ENCODE measurements at places on chromosomes 16 and 17.

DNA sequence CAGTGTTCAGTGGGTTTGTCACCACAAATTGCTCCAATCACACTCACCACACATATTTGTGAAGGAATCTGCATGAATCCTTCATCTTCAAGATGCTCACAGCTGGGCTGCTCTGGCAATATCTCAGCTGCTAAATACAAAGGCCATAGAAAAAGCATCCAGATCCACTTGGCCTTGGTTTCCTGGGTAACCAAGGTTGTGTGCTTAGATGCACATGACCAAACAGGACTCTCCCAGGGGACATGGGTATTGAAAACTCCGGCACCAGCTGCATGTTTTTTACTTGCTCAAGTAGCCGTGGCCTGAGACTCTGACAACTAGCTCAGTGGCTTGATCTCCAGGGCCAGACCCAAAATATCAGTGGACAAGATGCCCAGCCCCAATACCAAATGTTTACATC is 131.3 kb downstream of the CBLN1 start:
- no peak for DNase-seq

DNA sequence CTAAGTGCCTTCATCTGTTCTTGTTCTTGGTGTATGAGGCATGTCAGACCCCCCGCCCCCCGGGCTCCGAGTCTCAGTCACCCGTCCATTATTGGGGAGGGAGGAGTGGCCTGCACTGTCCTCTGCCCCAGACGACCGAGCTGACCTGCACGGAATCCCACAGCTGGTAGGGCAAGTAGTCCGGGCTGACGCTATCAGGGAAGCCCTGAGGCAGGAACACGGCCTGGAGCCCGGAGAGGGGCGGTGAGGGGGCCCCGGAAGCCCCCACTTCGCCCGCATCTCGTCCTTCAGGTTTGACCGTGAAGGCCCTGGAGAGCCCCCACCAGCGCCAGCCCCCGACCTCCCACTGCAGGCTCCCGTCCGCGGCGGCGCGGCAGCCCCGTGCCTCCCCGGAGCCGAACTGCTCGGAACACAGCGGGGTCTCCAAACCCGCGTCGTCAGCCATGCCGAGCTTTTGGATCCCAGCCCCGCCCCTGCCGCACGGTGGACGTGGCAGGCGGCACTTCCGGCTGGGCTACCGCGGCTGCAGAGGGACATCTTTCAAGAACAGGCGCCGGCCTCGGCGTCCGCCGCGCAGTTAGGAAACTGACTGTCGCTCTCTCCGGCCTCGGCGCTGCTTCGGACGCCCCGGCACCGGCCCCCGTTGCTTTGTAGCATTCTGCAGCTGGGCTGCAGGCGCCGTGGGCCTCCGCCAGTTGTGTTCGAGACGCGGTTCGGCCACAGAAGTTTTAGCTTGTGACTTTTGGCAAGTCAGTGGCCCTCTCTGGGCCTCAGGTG is at the start of gene RUSF1:
RUSF1 (minus strand) TSS at position 463 of the 777 bp plus-strand sequence; CDS start at position 445, 18 bp downstream.
- peak; percentile 76 for DNase-seq

- DNase-seq, result no peak
These were observed 9.5 kb upstream of the BIRC5 start for GRCh38 chr17:78204387-78205123.

DNA sequence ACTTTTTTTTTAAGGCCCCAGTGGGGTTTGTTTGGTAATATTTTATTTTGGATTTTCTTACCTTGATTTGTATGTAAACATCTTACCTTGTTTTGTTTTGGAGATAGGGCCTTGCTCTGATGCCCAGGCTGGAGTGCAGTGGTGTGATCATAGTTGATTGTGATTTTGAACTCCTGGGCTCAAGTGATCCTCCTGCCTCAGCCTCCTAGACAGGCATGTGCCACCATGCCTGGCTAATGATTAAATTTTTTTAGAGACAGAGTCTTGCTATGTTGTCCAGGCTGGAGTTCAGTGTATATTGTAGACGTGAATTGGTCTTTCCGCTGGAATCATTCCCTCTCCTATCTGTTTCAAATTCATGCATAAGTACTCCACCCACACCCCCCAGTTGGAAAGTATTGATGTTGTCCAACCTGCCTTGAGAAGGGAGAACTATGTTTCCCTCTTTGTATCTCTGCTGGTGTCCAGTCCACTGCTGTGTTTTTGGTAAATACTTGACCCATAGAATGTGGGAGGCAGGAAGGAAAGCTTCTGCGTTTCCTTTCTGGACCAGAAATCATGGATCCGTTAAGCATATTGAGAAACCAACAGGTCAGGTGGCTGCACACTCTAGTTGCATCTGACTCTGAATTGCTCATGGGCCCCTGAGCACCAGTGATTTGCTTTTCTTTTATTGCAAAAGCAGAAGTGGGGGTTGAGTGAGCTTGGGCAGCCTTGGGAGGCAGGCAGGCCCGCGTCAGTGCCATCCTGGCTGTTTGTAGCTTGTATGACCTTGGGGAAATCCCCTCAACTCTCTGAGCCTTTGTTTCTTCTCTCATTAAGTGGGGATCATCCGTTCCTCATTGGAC is 25.0 kb downstream of the RMI2 start:
- peak; percentile 90 for DNase-seq

GRCh38 chr16:17205279-17206211 is 265.2 kb downstream of the XYLT1 start:
- no peak for DNase-seq

- no peak for DNase-seq
These were observed 92.4 kb upstream of the CDC42EP4 start for GRCh38 chr17:73404246-73404645.

DNA sequence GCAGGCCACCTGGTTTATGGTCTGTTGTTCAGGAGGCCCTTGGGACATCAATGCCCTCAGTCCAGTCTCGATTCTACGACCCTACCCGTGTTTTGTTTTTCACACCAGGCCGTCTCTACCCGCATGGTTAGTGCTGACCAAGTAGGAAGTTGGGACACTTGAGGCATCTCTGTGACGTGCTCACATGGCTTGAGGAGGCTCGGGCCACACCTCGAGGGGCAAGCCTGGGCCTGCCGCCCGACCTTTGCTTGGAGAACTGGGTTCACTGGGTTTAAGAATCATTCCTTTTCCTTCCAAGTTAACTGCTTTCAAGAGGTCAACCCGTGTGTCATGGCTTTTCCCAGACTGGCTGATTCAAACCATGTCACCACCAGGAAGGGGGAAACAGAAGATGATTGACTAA is 86.8 kb downstream of the CMIP start:
- no peak for DNase-seq

GRCh38 chr16:3358871-3359270 is 3.2 kb downstream of the OR2C1 start:
- DNase-seq, result no peak

GRCh38 chr16:85429776-85430522 is 183.2 kb upstream of the GSE1 start:
- DNase-seq, result no peak

GRCh38 chr17:7041607-7042500 is 2.0 kb downstream of the SLC16A11 start:
- DNase-seq, result no peak

DNA sequence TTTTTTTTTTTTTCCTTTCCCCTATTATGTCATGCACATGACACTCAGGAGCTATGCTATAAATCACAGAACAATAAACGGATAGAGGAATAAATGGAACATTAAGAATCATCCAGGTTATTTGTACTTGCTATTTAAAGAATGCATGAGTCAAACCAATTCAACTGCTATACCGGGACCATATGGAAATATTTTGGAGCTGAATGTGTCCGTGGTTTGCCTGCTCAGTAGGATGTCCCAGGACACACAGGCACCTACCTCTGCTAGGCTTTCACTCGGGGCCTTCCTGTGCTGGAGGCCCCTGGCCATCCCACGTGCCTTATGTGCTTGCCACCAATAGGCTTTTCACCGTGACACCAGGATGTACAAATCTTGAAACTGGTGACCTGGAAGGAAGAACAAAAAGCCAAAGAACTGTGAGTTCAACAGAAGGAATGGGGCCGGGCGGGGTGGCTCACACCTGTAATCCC is 15.3 kb upstream of the SEC14L1 start:
- DNase-seq, result no peak

GRCh38 chr16:73151225-73151624 is 103.3 kb upstream of the ZFHX3 start:
- DNase-seq, result no peak

DNA sequence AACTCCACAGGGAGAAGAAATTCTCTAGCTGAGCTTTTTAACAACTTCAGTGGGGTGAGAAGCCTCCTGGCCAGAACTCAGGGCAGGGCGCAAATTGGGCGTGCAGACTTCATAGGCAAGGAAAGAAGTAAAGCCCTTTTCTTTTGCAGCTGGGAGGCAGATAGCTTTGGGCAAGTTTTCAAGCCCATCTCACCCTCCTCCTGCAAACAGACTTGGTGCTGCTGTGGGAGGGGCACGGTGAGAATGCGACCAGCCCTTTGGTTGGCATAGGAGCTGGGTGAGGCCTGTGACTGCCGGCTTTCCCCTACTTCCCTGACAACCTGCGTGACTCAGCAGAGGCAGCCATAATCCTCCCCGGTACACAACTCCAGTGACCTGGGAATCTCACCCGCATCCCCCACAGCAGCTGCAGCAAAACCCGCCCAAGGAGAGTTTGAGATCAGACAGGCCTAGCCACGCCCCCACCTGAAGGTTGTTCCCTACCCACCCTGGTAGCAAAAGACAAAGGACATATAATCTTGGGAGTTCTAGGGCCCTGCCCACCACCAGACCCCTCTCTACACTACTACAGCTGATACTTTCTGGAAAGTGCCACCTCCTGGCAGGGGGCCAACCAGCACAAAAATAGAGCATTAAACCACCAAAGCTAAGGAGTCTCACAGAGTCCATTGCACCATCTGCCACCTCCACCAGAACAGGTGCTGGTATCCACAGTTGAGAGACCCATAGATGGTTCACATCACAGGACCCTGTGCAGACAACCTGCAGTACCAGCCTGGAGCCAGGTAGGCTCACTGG is 195.5 kb upstream of the CCL2 start:
- DNase-seq, result no peak

DNA sequence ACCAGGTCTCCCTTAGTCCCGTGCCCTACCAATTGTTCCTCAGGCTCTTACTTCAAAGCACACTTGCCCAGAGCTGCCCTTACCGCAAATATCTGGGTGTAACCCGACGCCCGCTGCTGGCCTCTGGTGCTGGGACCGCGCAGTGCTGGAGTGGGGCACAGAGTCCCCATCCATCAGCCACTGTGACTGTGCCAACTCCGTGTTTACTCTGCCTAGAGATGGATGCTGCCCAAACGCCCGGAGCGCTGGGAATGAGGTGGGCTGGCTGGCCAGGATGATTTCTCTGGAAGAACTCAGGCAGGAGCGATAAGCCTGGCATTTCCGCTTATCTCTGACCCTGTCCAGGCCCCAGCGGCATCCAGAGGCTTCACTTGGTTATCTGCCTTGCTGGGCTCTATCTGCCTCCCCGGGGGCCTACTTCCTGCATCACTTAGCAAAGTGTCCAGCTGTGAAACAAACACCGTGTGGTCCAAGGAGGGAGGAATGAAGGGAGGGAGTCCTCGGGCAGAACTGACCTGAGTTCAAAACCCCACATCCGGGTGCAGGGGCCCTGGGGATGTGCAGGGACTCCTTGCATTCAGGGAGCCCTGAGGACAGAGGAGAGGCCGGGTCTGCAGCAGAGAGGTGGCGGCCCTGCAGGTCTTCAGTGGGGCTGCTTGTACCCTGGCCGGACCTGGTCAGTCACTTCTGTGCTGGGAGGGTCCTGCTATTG is 9.4 kb upstream of the MYLK3 start:
- no peak for DNase-seq

GRCh38 chr17:38444151-38444550 is 15.9 kb downstream of the ARHGAP23 start:
- DNase-seq, result peak; percentile 23

- no peak for DNase-seq
These were observed 20.4 kb downstream of the DNAH17 start for GRCh38 chr17:78556812-78557211.

DNA sequence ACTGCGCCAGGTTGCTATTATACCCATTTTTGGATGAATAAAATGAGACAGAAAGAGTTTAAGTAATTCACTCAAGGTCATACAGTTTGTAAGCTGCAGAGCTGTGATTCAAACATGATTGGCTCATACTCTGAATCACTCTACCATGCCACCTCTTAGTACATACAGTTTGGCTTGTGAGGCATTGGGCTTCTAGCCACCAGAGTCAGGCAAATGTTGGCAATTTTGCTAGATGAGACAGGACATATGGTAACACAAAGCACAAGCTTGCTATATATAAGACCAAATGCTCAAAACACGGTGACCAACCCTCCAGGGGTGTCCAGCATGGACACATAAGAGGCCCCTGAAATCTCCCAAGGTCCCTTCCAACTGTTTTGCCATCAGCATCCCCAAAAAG is 236.0 kb upstream of the IRX5 start:
- no peak for DNase-seq

- DNase-seq, result no peak
These were observed 1.7 kb upstream of the DPH1 start for GRCh38 chr17:2028234-2028614.

DNA sequence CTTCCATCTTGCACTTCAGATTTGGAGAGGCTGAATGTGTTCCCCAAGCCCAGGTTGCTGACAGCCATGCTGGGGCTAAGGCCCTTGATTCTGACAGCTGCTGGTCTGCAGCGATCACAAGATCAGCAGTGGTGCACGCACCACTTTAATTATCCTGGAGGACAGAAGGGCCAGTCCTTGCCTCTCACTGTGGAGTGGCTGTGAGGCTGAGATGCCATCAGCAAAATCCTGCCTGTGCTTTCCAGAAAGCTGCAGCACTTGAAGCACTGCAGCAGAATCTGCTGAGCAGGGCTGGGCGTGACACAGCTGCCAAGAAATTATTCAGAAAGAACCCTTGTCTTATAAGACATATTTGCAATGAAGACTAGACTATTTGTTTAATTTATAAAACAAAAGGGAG is 37.1 kb downstream of the NUP93 start:
- DNase-seq, result no peak

- peak; percentile 43 for DNase-seq
These were observed 19.7 kb upstream of the LRRC37A3 start for GRCh38 chr17:64938925-64939474.

GRCh38 chr16:5108505-5109158 is 11.0 kb upstream of the EEF2KMT start:
- DNase-seq, result no peak

GRCh38 chr16:35386619-35387018 is 1927.2 kb downstream of the TP53TG3F start:
- no peak for DNase-seq

DNA sequence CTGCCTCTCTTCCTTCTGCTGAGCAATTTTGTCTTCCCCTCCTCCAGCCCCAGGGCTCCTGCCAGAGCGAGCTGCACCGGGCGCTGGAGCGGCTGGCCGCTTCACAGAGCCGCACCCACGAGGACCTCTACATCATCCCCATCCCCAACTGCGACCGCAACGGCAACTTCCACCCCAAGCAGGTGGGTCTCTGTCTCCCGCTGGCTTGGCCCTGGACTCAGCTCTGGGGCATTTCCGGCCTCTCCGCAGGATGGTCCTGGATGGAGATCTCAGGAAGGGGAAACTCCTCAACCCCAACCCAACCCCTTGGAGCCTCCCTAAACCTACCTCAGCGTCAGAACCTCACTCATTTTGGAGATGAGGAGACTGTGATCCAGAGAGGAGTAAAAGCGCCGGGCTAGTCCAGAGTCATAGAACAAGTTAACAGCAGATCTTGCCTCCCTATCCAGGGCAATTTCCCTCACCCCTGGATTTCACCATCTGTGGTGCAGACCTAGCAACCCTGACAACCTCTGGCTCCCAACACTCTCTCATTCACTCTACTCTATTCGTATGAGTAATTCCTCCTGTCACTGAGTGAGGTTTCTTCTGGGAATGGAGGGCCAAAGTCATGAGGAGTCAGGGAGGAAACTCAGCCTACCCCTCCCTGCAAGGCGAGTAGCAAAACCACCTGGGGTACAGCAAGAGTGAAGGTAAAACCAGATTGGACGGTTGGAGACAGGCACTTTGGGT is 10.8 kb downstream of the IGFBP4 start:
- no peak for DNase-seq

GRCh38 chr16:53482123-53482522 is 20.9 kb downstream of the AKTIP start:
- peak; percentile 95 for DNase-seq

Data from AML-193 (cell line).